ENCODE measurements at places on chromosomes 16 and 17.

DNA sequence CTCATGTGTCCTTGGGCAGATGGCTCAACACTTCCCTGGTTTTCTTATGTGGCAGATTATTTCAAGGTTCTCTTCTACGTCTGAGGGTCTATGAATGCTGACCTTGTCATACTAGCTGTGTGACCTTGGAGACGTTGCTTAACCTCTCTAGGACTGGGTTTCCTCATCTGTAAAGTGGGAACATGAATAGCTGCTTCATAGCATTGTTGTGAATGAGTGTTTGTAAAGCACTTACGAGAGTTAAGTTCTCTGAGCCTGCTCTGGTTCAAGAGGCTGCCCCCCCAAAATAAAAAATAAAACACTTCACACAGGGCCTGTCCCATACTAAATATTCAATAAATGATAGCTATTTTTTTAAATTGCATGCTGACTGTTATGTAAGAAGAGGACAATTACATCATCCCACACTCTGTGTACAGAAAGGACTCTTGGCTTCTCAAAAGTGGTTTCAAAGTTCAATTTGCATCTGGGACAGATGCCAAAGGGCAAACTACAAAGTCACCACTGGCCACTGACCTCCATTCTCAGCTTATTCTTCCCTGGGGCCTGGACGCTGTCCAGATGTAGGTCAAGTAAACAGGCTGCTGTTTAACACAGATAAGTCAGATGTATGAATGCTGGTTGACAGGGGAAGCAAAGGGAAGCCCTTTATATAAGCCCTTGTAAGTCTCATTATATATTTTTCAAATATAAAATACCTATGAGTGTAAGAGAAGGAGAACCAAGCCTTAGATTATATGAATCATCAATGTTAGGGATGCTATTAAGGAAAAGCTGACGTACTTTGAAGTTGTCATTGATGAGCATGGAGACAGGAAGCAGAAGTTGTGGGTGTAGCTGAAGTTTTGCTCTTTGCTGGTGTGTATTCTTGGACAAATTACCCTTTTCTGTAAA, 15.4 kb upstream of the NDEL1 start:
- DNase-seq, result no peak
- no peaks in the 10 kb centered on the region for H3K36me3 ChIP-seq
- H3K4me3 ChIP-seq, result no peak overlapping the region
- no peaks in the 10 kb centered on the region for H3K4me1 ChIP-seq
- H3K27ac ChIP-seq, result no peak overlapping the region

DNA sequence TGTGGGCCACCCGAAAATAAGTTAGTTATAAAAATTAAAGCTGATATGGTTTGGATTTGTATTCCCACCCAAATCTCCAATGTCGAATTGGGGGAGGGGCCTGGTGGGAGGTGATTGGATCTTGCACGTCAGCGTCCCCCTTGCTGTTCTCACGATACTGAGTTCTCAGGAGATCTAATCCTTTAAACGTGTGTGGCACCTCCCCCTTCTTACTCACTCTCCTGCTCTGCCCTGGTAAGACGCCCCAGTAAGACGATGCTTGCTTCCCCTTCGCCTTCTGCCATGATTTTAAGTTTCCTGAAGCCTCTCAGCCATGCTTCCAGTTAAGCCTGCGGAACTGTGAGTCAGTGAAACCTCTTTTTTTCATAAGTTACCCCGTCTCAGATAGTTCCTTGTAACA, 35.4 kb downstream of the SYCE1L start:
- DNase-seq, result no peak
- no peaks in the 10 kb centered on the region for H3K4me1 ChIP-seq
- no peaks in the 10 kb centered on the region for H3K27me3 ChIP-seq

DNA sequence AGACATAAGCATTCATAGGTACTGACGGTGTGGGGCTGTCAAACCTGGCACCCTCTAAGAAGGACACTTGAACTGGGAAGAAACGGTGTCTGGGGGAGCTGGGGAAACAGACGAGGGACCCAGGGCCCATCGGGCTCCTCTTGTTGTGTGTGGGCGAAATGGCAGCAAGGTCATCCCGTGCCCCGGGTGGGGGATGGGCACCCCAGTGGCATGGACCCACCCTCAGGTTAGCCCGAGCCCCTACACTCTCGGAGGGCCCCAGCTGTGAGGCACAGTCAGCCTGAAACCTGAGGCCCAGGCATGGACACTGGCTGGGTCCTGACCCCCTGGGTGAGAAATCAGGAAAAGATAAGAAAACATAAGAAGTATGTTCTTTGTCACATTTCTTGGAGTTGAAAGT, 57.1 kb downstream of the MYO18A start:
- H3K4me3 ChIP-seq, result no peak overlapping the region
- DNase-seq, result no peak
- H3K27ac ChIP-seq, result no peak overlapping the region
- peaks cover 11% of the 10 kb centered on the region for H3K36me3 ChIP-seq
- H3K4me1 ChIP-seq, result no peaks in the 10 kb centered on the region

- H3K27ac ChIP-seq, result no peak overlapping the region
- H3K27me3 ChIP-seq, result no peaks in the 10 kb centered on the region
- no peaks in the 10 kb centered on the region for H3K36me3 ChIP-seq
Observed at GRCh38 chr17:72407931-72408330, 287.1 kb downstream of the SOX9 start.

DNA sequence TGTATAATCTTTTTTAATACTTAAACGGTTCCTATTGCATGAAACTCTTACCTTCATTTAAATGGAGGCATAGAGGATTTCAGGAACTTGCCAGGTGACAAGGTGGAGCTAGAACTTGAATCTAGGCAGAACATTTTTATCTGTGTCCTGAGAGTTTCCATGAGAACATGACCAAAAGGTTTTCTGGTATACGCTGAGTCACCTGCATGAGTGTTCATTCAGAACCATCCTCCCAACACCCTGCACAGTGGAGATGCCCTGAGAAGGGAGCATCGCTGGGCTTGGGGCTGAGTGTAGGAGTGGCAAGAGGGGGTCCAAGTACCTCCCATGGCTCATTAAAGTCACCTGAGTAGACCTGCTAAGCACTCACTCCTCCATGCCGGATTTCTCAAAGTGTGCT, 169.7 kb upstream of the CACNG5 start:
- no peaks in the 10 kb centered on the region for H3K4me1 ChIP-seq
- H3K27ac ChIP-seq, result no peak overlapping the region
- DNase-seq, result no peak
- 0 out of 2 replicates have a peak, but pooled peaks cover 2% of the 10 kb centered on the region for H3K27me3 ChIP-seq

DNA sequence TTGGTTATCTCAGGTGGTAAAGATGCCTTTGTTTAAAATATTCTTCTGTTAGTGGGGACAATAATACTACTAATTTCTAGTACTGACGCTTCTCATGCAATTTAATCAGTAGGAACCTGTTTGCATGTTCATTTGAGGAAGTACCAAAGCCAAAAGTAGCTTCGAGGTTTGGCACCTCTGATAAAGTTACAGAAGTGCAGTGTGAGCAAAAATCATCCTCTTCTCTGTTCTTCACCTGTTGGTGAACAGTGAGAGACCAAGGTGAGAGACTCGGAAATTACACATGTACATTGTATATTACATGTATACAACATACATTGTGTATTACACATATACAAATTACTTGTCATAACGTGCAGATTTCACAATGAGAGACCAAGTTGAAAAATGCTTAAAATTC, 404.6 kb downstream of the MAF start:
- no peak overlapping the region for H3K4me3 ChIP-seq
- no peaks in the 10 kb centered on the region for H3K4me1 ChIP-seq
- no peaks in the 10 kb centered on the region for H3K27me3 ChIP-seq
- no peak overlapping the region for H3K27ac ChIP-seq
- no peaks in the 10 kb centered on the region for H3K36me3 ChIP-seq

- H3K4me1 ChIP-seq, result peaks cover 11% of the 10 kb centered on the region
- no peaks in the 10 kb centered on the region for H3K36me3 ChIP-seq
- no peak overlapping the region for H3K27ac ChIP-seq
- H3K4me3 ChIP-seq, result no peak overlapping the region
Observed at GRCh38 chr17:17387017-17387497, 83.9 kb downstream of the NT5M start.

DNA sequence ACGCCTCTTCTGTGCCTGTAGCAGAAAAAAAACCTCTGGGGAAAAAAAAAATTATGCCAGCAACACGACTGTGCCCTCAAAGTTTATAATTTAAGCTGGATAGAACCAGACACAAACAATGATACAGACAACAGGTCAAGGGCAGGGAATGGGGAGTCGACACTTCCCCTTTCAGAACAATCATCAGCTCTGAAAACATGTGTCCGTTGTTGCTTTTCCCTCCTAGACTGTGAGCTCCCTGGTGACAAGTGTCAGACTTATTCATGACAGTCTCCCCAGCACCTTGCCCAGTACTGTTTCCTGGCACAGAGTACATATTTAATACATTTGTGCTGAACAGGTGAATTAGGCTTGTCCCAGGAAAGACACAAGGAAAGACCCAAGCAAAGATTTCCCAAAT, 178.3 kb downstream of the SOX9 start:
- peak; percentile 9 for DNase-seq
- peaks cover 11% of the 10 kb centered on the region for H3K4me1 ChIP-seq
- H3K36me3 ChIP-seq, result no peaks in the 10 kb centered on the region

Measured in GM12878 (cell line).